ENCODE measurements at places on chromosomes 2 and 18.

DNA sequence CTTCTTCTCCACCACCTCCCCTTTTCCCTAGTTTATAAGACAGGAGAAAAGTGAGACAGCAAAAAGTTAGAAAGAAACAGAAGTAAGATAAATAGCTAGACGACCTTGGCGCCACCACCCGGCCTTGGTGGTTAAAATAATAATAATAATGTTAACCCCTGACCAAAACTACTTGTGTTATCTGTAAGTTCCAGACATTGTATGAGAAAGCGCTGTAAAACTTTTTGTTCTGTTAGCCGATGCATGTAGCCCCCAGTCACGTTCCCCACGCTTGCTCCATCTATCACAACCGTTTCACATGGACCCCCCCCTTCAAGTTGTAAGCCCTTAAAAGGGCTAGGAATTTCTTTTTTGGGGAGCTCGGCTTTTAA is 1.5 kb upstream of the BUB1 start:
- no peak for DNase-seq

DNA sequence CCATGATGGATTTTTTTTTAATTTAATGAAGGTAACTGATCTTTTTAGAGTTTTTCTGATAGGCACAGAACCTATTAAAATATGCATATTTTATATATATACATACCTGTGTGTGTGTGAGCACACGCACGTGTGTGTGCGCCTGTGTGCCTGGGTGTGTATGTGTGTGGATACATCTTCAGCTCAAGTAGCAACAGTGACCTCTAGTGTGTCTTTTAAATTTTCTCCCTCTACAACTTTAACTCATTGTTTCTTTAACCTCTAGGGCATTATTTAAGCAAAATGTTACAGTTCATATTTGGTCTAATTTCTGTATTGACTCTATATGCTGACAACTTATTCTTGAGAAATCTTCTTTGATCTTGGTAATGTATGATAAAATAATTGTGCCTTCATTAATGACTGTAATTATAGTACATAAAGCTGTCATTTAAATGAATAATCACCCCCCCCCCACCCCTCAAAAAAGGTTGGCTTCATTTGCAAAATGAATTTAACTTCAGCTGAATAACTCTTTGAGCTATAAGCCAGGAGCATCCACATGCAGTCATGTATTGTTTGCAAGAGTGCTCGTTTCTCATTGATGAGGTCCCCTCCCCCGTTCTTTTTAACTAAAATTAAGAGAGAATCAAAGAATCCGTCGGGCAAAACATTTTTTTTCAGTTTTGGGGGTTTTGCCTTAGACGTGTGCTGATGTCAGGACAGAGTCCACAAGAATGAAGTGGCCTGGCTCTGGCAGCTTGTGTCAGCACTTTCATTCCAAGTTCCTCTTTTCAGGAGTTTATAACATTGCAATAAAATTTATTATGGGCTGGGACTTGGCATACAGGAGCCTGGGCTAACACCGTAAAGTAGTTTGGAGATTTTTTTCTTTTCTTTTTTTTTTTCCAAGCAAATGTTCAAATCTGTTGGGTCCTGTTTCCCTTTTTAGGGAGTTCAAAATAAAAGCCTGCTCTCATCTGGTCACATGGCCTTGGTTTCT is 80.0 kb downstream of the ETAA1 start:
- DNase-seq, result peak; percentile 62

DNA sequence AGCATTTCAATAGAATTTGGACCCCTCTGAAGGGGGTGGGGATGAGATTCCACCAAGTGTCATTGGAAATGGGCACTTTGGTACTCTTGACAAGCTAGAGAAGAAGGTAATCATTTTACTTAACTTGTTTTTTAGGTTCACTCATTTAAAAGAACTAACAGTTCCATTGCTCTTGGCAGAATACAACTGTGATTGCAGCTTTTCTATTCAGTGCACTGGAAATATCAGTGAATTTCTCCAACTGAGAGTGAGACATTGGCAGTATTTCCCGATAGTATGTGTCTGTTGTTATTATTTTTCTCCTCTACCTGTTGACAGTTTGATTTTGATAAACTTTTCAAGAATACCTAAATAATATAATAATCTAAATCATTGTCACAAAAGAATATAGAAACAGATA is 1356.7 kb upstream of the NXPH2 start:
- no peak for DNase-seq

DNA sequence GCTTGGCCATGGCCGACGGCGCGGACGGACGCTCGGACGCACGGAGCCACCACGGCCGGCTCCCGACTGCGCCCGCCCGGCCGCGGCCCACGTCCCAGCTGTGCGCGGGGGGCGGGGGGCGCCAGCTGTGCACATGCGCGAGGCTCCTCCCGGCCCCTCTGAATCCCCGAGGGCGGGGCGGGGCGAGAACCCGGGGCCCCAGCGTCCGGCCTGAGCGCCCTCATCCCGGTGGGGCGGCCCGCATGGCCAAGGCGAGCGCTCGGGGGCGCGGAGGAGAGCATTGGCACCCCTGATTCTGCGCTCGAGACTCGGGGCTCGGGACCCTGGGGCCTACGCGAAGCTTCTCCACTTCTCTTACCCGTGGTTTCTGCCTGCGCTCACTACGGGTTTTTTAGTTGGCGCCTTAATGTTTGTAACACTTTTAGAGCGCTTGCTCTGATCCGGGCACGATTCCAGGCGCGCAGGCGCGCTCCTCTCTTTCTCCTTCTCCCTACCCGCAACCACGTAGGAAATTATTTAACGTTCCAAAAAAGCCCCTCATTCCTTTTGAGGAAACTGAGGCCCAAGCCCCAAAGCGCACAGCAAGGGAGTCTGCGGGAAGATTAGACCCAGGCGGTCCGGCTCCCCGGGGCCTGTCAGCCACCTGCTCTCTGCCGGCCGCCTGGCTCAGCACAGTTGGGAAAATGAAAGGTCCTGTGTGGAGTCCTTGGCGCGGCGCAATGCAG is at the start of gene PXDN:
TSS of gene PXDN (minus strand) at position 70 of the 725 bp plus-strand sequence. CDS start at position 10, 60 bp downstream.
- peak; percentile 71 for DNase-seq

DNA sequence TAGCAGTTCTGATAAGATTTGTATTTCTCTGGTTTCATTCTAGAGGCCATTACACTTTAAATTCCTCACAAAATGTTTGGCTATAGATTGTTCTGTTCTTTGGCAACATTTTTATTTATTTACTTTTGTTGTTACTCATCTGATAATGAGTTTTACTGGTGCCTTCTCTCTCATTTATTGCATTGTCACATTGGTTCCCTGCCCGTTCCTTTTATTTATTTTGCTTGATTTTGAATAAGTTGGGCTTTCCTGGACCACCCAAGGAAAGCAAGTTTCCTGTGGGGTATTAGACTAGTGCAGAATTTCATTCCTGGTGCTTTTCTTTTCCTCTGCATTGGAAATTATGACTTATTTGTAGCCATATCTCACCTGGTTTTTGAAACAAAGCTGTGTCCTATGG is 232.0 kb downstream of the SOCS6 start:
- DNase-seq, result no peak

- no peak for DNase-seq
Measured at GRCh38 chr2:229900012-229900411, 21.8 kb downstream of the TRIP12 start.

DNA sequence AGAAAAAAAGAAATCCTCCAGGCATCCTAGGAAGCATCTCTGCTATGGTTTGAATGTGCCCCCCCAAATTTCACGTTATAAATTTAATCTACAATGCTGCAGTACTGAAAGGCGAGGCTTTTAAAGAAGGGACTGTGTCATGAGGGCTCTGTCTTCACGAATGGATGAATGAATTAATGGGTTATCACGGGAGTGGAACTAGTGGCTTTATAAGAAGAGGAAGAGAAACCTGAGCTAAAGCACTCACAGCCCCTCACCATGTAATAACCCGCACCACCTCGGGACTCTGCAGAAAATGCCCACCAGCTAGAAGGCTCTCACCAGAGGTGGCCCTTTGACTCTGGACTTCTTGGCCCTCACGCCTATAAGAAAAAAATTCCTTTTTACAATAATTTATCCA is 27.6 kb downstream of the RNU4ATAC start:
- DNase-seq, result no peak

DNA sequence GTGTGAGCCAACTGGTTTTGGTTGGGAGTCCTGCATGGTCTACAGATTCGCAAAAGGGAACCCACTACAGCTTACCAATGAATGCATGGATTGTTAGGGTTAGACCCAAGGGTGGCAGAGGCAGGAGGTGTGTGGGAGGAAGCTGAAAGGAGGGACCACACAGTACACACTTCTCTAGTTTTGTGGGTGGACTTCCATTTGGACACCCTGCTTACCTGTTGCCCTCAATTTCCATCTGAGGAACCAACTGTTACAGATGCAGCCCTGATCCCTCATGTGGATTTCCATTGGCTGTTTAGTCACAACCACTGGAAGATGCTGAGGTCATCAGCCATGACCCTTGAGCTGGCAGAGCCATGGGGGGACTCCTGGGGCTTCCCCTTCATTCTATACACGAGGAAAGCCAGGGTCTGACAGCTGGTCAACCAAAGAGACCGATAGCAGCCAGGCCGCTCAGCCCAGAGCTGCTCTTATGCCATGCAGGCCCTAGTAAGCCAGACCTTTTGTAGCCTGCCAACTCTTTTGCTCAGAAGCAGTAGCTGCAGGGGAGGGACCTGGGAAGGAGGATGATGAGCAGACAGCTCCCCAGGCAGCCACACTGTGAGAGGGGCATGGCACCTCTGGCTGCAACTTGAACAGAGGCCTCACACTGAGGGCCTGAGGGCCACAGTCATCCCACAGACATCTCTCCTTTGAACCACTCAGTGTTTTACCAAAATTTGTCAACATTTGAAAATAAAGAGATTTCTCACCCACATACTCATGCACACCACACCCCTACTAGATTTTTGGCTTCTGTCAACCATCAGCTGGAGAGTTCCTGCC is 162.1 kb downstream of the SETBP1 start:
- no peak for DNase-seq

- no peak for DNase-seq
Measured at GRCh38 chr2:63048367-63049171, 2.1 kb upstream of the OTX1 start.

DNA sequence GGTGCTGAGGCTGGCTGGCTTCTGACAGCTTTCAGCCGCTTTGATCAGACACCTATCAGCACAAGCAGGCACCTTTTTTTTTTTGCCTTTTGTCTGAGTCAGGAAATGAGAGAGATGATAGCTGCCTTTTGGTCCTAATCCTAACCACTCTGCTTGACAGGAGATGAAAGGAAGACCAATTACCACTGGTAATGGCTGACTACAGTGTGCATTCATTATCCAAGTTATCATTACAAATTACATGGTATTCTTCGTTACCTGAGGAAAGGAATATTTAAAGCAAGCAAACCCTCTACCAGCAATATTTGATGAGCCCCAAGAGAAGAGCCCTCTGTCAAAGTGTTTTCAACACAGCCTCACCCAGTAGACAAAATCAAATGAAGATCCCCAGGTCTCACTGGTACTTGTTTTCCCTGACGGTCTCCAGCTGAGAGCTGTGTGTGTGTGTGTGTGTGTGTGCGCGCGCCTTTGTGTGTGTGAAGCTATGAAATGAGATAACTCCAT is 925.7 kb downstream of the DCDC2C start:
- no peak for DNase-seq

GRCh38 chr18:9792565-9793245 is 84.6 kb downstream of the RAB31 start:
- no peak for DNase-seq

DNA sequence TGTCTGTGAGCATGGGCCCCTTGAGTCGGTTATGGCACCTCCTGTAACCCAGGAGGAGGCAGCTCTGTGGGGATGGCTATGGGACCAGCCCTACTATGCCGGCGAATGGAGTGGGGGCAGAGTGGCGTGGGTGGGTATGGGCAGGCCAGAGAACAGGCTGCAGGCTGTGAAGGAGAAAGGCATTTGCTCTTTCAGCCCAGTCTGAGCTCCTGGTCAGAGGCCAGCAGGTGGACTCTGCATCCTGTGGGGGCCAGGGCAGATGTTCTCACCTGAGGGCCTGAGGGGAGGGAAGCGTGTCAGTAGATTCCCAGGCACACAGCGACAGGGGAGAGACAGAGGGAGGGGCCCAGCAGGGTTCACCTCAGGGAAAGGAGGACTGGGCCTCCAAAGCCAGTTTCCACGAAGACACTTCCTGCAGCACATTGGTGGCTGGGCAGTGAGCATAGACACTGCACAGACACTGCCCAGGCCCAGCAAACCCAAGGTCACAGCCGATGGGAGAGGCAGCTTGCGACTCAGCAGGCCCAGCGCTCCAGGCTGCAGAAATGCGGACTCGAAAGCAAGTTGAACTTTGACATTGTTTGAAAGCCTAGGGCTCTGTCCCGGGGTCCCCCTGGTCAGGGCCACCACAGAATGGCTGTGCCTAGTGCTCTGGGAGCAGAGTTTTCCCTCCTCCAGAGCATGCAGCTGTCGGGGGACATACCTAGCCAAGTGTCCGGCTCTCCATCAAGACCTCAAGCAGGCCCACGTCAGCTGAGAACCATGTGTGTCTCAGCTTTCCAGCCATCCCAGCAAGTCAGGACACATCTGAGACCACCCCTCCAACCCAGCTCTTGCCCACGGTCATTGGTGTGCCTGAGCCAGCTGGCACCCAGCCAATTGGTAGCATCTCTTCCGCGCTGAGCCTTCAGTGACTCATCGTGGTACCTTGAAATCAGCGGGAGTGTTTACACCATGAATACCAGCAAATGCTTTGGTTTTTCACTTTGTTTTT is 53.8 kb downstream of the TGOLN2 start:
- peak; percentile 83 for DNase-seq

GRCh38 chr18:8966821-8967220 is 135.7 kb upstream of the NDUFV2 start:
- no peak for DNase-seq

DNA sequence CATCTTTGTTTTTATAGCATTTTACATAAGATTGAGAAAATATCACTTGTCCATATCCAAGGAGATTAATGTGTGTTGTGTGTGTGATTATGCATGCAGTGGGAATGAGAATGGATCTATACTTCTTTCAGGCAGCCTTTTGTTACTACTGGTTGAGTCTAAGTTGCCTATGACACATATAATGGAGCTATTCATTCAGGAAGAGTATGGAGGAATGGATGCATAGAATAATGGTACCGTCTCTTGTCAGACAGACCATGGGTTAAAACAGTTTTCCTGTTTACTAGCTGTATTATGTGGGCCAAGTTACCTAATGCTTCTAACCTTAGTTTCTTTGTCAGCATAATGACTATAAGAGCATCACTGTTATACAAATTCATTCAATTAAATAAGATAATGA is 155.4 kb upstream of the KYNU start:
- DNase-seq, result no peak

- no peak for DNase-seq
Measured at GRCh38 chr2:41169744-41170143, 717.9 kb upstream of the SLC8A1 start.

- peak; percentile 98 for DNase-seq
Measured at GRCh38 chr18:3623769-3624545, 174.0 kb downstream of the TGIF1 start.

DNA sequence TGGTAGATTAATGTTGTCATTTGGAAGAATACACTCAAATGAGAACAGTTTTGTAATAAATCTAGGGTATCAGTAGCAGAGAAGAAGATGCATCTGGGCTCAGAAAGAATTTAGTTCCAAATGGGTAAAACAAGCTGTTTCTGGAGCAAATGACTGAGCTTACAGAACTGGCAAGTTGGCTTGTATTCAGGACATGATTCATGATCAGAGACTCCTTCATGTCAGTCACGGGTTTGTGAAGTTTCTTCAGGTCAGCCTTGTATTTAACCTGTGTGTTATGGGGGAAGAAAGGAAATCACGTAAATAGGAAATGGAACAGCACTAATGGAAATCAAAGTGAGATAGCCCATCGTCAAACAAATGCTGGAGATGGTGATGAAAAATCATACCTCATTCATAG is 109.1 kb downstream of the RIF1 start:
- DNase-seq, result peak; percentile 25

GRCh38 chr2:234344012-234344411 is 152.9 kb downstream of the ARL4C start:
- no peak for DNase-seq
